CD4-positive, alpha-beta T cell treated with Interleukin-12 subunit alpha and Interleukin-12 subunit beta, for 1 hour (primary cell): ENCODE measurements at places on chromosomes 2 and 18.

DNA sequence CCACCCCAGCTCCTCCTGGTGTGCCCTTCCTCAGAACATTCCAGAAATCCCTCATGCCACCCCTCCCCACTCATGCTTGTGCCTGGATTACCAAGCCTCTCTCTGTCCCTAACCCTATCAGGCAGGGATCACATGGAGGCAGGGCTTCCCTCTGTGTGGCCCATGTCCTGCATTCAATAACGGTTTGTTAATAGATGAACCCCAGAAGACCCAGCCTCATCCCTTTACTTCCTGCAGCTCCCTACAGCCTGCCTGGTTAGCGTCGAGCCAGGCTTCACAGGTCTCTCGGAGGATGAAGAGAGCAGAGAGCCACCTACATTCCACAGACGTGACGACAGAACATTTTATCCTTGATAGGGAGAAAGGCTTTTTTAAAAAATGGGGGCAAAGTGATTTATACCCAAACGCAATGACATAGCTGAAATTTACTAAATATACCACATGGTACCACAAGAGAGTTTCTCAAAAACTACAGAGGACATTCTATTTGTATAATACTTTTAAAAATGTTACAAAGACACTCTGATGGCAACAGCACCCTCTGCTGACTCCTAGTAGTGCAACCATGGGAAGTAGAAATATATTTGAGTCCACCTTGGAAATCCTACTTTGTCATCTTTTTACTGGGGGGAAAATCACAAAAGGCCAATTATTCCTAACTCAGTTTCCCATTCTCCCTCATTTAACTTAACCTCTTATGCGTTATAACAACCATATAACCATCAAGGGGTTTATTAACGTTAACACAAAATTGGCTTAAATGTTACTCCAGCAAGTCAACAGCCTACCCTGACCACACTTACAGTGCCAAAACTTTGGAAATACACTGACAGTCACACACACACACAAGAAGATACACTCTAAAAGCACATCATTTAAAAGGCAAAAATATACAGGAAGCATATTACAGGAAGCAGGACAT is 30.7 kb downstream of the FBXO15 start:
- DNase-seq, result peak; percentile 9

- no peak for DNase-seq
Observed at GRCh38 chr2:26530240-26530540, 52.3 kb upstream of the OTOF start.

DNA sequence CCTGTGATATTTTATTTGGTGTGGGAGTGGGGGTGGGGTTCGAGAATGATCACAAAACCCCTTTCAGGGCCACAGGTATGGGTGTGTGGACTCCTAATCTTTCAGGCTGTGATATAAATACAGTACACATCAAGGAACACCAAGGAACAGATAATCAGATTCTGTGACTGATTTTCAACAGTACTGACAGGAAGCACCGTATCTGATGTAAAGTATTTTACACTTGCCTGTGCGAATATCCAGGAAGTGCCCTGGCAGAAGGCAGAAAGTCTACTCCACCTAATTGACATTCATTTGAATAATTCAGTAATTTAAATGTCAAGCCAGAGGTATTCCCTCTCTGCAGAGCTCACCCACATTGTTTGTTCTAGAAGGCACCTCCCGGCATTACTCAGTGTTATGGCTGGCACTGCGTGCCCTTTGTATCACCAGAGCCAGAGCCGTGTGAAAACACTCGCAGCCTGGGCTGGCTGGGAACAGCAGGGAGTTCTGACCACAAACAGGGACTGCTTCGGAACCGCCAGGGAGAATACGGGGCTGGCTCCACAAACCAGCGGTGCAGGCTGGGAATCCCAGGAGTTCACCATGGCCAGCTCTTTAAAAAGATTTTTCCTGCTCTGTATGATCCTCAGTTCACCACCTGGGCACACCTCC is 91.8 kb downstream of the ACVR1 start:
- DNase-seq, result peak; percentile 1

GRCh38 chr2:69437751-69438154 is 518 bp upstream of the NFU1 start:
- DNase-seq, result no peak

GRCh38 chr2:74425523-74425922 is 4.0 kb downstream of the WDR54 start:
- DNase-seq, result no peak

DNA sequence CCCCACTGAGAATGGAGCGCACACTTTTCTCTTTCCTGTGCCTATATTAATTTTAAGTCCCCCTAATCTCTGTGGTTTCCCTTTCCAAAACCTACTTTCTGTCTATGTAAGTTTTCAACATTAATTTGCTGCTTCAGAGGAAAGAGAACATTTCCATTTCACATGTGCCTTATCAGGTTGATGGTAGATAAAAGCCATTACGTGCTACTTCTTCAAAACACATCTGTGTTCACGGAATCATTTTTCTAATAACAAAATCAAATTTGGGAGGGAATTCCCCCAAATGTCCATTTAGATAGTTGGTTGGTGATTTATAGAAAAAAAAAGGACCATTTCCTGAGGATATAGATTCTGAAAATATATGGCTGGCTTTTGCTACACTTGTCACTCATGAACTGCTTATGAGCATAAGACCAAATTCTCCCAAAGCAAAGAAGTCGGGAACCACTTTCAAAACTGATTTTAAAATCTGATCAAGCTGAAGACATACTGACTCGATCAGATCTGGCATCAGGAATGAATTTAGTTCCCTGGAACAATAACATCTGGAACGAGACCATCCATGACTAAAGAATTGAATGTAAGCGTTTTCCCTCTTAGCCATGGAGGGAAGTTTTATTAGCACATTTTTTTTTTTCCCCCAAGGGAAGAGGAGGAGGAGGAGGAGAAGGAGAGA is 8.2 kb downstream of the PTGR3 start:
- DNase-seq, result no peak
